ENCODE measurements at places on chromosomes 2 and 18. TPM values are rescaled to one million over a fixed set of nuclear protein-coding genes. Genes with fewer than 3 reads are reported as not detected.

DNA sequence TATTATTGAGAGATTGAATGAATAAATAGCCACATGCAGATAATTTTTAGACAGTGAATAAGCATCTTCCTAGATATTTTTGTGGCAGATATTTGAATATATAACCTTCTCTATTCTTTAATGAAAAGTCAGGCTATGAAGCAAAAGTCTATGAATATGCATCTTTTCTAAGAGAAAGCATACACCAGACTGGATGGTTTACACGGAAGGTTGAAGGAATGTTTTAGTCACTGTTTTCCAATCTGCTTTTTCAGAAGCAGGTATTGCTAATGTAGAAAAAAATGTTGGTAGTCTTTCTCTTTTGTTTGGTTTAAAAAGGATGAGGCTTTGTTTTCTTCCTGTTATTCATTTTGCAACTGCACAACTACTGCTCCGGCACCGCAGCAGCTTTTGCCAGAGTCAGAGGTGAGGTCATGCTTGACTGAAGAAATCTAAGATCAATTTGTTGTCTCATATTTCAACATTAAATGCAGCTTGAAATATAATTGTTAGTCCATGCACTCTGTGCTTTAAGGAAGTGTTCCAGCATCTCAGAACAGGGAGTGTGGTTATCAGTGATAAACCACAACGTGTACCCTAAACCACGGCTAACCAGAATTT lies 1540.8 kb upstream of the PIK3C3 start:
- DNase-seq: no peak

GRCh38 chr18:50928551-50928950 lies 39.3 kb upstream of the ELAC1 start:
- DNase-seq: no peak

DNA sequence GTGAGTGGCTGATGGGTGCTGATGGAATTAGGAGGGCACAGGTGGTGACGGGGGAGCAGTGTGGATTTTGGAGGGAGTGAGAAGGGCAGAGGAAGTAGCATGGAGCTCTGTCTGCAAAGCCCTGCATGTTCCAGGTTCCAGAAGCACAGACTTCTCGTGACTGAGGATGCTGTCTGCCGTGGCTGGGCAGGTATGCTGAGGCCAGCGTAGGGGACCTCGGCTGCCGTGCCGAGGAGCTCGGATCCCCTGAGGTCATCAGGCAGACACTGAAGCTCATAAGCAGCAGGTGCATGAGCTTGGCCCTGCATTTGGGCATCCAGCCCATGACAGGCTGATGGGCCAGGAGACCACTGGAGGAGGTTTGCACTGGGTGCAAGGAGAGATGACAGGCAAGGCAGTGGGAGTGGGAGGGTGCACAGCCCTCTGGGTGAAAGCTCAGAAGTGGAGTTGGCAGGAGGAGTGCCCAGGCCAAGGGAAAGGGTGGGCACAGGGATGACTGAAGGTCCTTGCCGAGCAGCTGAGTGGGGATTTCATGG lies 215.3 kb downstream of the SH3RF3 start:
- DNase-seq: no peak

SCN3A gene
- 2.4 TPM for total RNA-seq

ASXL3 gene
- total RNA-seq: 4.3 TPM

ITGA6 gene
- total RNA-seq: 49.0 TPM
